Tibial nerve (tissue), 4 donors: ENCODE measurements at places on chromosomes 2 and 18. TPM values are rescaled to one million over a fixed set of nuclear protein-coding genes. Genes with fewer than 3 reads are reported as not detected.
A peak's percentile ranks its signal among the peaks of the same experiment; 100 is the strongest.

GRCh38 chr2:122927197-122927596 is 1097.9 kb upstream of the CNTNAP5 start:
- H3K4me3 ChIP-seq = no peak overlapping the region
- no peaks in the 10 kb centered on the region for H3K36me3 ChIP-seq
- no peak overlapping the region for H3K27ac ChIP-seq

DNA sequence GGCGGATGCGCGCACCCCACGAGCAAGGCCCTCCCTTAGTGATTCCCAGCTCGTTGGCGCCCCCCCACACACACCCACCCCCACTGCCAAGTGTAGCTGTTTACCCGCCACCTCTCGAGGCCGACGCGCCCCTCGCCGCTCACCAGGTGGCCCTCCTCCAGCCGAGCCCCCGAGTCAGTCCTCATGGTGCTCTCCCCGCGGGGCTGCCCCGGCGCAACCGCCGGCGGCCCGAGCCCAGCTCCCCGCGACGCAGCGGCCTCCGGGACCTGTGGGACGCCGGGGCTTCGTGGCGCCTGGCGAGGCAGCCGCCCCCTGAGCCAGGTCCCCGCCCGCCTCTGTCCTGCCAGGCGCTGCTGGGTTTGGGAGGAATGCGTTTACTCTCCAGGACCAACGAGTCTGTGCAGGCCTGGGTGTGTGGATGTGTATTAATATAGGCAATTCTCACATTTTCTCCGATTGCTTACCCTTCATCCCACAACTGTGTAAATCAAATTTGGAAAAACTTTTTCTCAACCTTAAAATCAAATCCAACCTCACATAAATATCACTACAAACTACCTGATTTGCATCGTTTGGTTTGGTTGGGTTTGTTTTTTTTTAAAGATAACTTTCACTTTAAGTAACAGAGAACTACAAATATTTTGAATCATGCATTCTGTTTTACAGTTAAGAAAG is at the start of gene TMEM237:
TMEM237 (minus strand) TSS at position 288 of the 675 bp plus-strand sequence; CDS start at position 185, 103 bp downstream.
- H3K36me3 ChIP-seq = no peaks in the 10 kb centered on the region
- peaks cover 19% of the 10 kb centered on the region for H3K4me1 ChIP-seq
- no peaks in the 10 kb centered on the region for H3K27me3 ChIP-seq
- H3K27ac ChIP-seq = peak within 1 kb of the TSS; percentile 90
- peak within 1 kb of the TSS; percentile 76 for H3K4me3 ChIP-seq

DNA sequence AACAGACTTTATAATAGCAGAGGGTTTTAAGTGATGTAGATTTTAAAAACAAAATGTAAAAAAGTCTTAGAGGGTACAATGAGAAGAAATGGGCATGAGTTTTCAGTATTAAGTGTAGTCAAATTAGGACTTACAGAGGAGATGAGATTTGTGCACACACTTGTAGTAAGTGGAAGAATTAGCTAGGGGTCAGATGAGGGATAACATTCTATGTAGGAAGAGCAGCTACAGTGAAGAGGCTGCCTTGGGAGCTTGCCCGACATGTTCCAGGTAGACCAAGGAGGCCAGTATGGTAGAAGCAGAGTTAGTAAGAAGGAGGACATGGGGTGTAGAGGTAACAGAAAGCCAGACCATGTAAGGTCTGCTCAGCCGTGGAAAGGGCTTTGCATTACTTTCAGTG is 189.2 kb upstream of the DSEL start:
- H3K36me3 ChIP-seq = no peaks in the 10 kb centered on the region
- H3K27ac ChIP-seq = no peak overlapping the region
- no peaks in the 10 kb centered on the region for H3K4me1 ChIP-seq
- H3K27me3 ChIP-seq = no peaks in the 10 kb centered on the region
- DNase-seq = no peak

DNA sequence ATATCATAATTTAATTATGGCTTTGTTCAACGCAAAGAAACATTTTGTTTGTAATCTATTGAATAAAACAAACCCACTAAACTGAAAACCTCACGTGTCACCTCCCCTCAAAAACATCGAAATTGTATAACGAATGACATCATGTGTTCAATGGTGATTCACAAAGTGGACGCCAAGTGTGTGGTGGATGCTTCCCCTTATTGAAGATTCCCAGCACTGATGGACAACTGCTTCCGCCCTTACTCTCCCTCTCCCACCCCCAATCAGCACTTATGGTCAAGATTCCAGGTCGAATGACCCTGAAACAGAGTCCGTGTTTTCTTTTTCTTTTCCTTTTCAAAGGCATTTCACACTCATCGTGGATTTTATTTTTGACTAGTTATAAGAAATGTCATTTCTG is 383.0 kb upstream of the SMIM21 start:
- no peaks in the 10 kb centered on the region for H3K36me3 ChIP-seq
- no peaks in the 10 kb centered on the region for H3K27me3 ChIP-seq
- H3K27ac ChIP-seq = no peak overlapping the region

The TTN gene
- 4.7 TPM for total RNA-seq
